ENCODE measurements at places on chromosomes 7 and 10.

GRCh38 chr7:16774986-16775385 lies 21.4 kb downstream of the TSPAN13 start:
- no peak for DNase-seq

DNA sequence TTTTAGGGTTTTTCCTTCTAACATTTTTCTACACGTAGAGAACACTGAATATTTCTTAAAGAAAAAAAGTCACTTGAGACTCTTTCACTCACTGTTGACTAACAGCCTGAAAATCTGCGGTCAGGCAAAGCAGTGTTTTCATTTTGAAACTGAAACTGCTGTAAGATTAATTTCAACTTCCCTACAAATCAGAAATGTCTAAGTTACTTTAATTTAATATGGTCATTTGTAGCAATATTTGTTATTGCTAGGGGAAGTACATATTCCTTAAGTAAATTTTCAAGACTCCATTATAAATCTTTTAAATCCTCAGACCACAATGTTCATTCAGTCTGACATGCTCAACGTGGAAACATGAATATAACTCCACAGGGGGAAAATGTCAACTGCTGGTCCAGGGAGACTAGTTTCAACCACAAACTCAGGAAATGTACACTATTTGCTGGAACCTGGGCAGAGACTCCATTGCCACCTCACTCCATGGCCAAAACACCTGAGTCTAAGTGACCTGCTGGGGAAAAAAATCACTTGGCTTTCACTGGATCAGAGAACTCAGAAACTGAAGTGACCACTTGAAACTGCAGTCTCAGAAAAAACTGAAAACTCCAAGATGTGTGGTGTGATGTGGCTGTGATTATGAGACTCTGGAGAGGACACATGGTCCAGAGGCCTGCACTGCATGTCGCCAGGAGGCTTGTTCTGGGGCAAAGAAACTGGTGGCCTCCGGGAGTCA lies 161.2 kb downstream of the TAX1BP1 start:
- peak; percentile 67 for DNase-seq

- DNase-seq = no peak
Observed at GRCh38 chr7:44144968-44145478, 3.9 kb upstream of the MYL7 start.

GRCh38 chr7:66152371-66153191 lies 37.9 kb downstream of the CRCP start:
- DNase-seq = no peak

GRCh38 chr10:79193694-79194382 lies 125.1 kb downstream of the ZMIZ1 start:
- no peak for DNase-seq

- no peak for DNase-seq
Observed at GRCh38 chr7:70711452-70711851, 420.5 kb upstream of the GALNT17 start.

DNA sequence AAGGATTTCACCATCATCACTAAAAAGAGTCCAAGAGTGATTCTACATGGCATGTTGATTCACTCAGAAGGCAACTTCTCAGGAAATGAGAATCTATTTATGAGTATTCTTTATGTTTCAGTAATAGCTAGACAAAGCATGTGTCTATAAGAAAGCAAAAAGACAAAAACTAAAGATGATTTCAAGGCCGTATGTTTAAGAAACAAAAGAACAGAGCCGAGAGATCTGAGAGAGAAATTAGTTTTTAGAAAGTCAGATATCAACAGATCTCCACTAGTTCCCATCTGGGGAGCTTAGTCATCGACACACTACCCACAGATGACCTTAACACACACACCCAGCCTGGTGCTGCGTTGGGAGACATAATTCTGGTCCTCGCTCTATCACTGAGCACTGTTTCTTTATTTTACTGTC lies 21.0 kb downstream of the PIP4K2A start:
- peak; percentile 46 for DNase-seq

DNA sequence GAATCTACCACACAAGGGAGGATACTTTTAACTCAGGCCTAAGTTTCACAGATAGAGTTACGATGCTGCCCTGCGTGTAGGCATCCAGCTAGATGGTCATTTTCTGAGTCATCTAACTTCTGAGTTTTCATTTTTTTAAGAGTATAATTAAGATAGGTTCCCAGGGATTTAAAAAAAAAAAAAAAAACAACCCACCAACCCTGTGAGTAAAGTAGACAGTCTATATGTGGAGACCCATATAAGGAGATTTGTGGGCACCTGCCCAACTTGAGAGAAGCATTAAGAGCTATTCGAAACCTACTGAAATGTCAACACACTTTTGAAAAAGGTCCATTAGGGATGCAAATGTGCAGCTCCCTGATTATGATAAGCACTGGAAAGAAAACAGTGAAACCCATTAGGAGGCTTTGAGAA lies 257.3 kb downstream of the TRIL start:
- no peak for DNase-seq

- no peak for DNase-seq
Observed at GRCh38 chr7:44131173-44132029, 8.1 kb upstream of the POLD2 start.

DNA sequence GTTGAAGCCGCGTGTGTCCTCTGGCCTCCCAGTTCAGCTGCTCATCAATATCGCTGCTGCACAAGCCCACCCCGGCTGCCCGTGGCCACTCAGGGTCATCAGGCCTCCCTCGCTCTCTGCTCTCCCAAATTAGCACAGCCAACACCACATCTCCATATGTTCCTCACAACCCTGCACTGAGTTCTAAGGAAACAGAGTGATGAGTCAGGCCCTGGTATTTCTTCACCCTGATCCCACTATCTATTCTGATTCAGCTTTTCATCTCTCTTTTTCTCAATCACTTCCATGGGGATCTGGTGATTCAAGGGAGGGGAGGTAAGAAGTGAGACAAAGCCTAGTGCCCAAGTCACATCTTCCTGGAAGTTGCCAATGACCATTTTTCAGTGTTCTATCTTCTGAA lies 23.8 kb downstream of the CYTH3 start:
- no peak for DNase-seq

DNA sequence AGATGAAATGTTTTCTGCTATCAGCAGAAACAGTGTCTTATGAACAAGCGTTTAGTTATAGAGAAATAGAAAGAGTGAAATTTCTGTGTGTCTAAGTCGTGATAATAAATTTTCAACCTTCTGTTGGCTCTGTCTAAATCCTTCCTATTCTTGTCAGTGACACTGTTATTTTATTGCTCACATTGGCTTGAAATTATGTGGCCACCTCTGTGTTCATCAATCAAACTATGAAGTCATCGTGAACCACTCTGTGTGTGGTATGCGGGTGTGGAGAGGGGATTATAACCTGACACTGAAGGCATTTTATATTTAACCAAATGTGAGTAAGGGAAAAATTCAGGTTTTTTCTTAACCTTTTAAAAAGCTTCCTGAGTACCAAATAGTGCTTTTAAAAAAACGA lies 12.3 kb downstream of the AOAH start:
- no peak for DNase-seq

- DNase-seq = no peak
Observed at GRCh38 chr10:80582286-80582960, 44.7 kb downstream of the SH2D4B start.

DNA sequence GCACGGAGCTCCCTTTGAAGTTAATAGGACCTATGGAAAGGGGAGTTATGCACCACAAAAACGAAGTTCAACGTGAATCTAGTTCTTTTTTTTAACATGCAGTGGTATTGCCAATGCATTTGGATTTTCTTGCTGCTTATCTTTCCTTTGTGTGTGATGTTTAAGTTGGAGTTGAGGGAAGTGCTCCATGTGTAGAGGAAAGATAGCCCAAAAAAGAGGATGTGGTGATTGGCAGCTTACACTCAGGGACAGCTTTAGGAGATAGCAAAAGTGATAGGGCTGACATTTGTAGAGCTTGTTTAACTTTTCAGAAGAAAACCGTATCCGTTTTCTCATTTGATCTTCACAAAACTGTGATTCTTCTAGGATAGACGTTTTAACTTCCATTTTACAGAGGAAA lies 101.3 kb downstream of the MDFIC start:
- no peak for DNase-seq

DNA sequence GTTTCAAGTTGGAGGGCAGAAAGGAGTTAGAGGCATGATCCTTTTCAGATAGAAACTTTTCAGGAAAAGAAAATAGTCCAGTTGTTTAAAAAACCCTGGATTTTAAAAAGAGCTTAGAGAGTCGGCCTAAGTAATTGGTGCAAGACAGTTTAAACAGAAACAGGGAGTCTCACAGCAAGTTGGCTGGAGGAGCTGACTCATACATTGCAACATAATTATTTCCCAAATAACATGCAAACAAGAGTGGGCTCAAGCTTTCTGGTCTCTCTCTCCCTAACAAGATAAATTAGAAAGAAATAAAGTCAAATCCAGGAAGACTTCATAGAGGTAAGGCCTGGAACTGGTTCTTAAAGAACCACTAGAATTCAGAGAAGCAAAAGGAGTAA lies 100.3 kb upstream of the AGBL3 start:
- DNase-seq = no peak

DNA sequence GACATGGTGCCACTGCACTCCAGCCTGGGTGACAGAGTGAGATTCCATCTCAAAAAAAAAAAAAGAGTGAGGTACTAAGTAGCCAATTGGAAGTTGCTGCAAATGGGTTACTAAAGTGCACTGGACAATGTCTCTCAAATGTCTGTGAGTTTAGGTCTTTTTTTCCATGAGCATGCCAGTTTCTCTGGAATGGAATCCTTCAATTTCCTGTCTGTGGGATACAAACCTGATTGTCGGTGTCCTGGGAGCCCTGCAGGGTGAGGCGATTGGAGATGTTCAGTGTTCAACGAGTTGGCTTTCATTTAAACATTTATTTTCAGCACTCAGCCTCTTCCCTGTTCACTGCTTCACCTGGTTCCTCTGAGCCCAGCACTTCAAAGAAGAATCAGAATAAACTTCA lies 5.3 kb upstream of the CALD1 start:
- DNase-seq = no peak

DNA sequence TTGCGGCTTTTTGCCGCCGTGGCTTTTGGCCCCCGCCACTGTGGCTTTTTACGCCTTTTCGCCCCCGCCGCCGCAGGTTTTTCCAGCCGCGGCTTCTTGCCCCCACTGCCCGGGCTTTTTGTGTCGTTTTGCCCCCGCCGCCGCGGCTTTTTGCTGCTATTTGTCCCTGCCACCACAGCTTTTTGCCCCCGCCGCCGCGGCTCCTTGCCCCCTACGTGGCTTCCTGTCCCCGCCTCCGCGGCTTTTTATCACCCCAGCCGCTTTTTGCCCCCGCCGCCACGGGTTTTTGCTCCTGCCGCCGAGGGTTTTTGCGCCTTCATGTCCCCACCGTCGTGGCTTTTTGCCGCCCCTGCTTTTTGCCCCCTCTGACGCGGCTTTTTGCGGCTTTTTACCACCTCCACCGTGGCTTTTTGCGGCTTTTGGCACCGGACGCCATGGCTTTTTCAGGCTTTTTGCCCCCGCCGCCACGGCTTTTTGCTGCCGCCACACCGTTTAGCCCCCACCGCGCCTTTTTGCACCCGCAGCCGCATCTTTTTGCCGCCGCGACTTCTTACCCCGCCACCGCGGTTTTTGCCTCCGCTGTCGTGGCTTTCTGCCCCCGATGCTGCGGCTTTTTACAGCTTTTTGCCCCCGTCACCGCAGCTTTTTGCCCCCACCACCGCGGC lies 637.0 kb downstream of the ZNF716 start:
- no peak for DNase-seq

DNA sequence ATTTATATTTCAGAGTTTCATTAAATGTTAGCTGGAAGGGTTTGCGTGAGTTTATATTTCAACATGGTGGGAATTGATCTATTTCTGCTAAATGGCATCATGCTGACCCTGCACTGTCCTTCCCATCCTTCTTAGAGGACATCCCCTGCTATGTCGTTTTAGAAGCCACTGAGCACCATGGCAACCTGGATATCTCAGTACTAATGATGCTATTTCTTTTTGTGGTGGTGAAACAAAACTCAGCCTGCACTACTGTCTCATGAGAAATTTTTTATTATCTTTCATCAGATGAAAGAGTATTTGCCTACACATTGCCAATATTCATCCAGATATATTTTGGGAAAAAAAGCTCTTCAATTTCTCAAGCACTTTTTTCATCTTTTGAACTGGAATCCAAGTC lies 12.1 kb downstream of the EPDR1 start:
- no peak for DNase-seq

- no peak for DNase-seq
Observed at GRCh38 chr7:105691082-105691679, 109.9 kb upstream of the EFCAB10 start.

DNA sequence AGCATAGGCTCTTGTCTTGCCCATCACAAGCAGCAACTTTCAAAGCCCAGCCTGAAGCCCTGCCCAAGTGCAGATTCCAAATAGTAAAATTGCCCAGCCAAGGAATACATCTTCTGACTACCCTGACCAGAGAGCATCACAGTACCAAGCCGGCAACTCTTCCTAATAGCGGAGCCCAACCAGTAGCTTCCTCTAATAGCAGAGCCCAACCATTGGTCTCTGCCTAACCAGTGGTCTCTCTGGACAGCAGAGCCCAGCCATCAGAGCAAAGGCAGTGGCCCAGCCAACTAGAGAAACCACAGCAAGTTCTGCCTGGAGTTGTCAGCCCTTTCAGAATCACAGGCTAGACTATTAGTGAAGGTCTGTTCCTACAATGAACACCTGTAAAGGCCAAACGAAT lies 285.6 kb downstream of the HGF start:
- DNase-seq = no peak

- DNase-seq = no peak
Observed at GRCh38 chr10:120760253-120760652, 90.9 kb upstream of the WDR11 start.

DNA sequence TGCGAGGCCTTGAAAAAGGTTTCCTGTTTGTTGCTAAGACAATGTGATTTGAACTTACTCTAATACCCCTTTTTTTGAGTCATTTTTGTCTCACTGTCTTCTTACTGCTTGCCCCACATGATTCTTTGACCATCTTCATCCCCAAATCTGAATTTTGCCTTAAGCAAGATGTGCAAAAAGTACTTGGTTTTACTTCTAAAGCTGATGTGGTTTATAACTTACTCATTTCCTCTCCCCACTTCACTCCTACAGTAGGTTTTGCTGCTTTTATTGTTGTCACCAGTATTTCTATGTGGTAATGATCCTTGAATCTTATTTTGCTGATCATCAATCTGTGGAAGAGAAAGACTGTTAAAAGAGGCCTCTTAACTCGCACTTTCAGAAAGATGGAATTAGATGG lies 396.4 kb downstream of the SDK1 start:
- no peak for DNase-seq

- no peak for DNase-seq
Observed at GRCh38 chr10:29815572-29815971, 180.8 kb upstream of the SVIL start.

GRCh38 chr10:123398180-123398591 lies 244.0 kb downstream of the BUB3 start:
- no peak for DNase-seq

- no peak for DNase-seq
Observed at GRCh38 chr7:8044761-8045430, 76.3 kb downstream of the GLCCI1 start.

Data from hematopoietic multipotent progenitor cell (in vitro differentiated cells).